Stimulated activated CD4-positive, alpha-beta T cell treated with anti-CD3 and anti-CD28 coated beads, TNF-alpha, amount 100 ng/mL, for 1 hour (primary cell): ENCODE measurements at places on chromosomes 3 and 15.

DNA sequence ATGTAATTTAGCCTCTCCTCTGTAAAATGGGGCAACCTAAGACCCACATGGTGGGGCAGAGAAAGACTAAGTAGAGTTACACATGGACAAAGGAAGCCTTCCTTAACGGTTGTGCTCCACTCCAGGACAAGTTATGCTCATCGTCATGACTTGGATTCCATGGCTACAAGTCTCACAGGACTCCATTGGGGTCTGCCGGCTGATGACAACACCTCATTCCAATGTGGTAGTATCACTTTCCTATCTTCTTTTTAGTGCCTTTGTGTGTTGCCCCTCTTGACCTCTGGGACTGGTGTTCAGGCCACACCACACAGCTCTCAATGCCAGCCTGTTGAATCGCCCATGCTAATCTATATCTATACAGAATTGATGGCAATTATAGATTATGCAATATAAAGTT is 181.3 kb upstream of the WNT5A start:
- no peak for DNase-seq

- no peak for DNase-seq
Observed at GRCh38 chr3:108076564-108076963, 14.3 kb downstream of the CD47 start.

DNA sequence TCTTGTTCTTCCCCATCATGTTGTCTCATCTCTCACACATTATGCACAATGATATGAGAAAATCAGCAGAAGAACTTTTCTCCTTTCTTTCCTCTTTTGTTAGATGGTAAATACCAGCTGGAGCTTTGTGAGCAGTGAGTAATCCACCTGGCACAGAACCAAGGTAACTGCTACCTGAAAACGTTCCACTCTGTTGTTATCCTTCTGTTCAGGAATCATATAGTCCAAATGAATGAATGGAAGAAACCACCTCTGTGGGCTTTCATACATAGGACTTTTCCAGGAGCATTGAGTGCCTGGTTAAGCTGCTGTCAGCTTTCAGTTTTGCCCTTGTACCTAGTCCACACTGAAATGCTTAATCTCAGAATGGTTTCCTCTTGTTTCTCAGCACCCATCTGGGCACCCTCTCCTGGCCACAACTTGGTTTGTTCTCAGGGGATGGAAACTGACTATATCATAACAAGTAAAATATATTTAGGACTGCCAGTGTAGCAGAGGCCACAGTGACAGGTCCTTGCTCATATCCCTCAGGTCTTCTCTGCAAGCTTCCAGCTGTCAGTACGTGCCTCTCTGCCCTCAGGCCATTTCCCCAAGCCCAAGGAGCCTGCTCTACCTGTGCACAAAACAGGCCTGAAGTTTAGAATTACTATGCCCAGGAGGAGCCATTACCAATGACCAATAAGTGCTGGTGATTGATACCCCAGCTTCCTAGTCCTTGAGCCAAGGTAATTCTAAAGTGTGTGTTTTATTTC is 23.5 kb upstream of the SLC4A7 start:
- no peak for DNase-seq

- no peak for DNase-seq
Observed at GRCh38 chr3:43087249-43087776, 18.6 kb downstream of the POMGNT2 start.

- no peak for DNase-seq
Observed at GRCh38 chr3:186180151-186180550, 71.3 kb upstream of the ETV5 start.

- DNase-seq, result no peak
Observed at GRCh38 chr15:60859996-60860494, 369.1 kb downstream of the RORA start.

DNA sequence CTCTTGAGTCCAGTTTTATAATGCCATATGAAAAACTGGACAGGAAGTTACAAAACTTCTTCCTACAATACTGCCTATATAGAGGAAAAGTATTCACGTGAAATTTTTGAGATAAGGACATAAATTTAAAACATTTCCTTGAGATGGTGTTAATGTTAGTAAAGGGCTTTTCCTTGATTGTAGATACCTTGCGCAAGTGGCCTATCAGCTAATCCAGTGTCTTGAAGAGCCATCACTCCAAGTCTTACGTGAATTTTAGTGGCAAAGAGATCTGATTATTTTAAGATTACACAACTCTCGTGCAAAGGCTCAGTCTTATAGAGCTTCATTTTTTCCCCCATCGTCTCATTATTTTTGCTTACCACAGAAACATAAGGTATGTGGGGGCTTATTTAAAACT is 18.4 kb downstream of the C3orf38 start:
- no peak for DNase-seq

DNA sequence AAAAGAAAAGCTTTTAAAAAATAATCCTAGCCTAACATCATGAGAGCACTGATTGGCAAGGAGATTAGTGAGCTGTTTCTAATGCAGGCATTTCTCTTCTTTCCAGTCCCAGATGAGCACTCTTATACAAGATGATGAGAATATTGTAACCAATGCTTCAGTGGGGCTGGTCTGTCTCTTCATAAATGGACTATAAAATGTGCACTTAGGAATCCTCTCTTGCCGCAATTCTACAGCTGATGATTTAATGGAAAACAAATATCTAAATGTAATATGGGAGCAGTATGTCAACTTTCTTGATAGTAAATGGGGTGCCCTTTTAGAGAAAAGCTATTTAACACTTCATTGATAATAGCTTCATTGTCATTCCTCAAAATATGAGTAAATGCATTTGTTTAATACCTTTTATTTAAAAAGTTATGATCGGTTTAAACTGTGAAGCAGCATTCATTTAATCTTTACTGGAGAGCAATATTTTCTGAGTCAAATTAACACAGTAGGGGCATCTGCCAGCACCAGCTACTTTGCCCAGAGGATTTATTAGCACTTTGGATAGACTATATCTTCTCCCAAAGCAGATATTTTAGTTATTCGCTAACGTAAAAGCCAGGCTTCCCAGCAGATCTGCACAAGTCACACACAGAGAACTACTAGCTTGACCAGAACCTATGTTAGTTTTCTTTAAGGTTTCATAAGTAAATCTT is 985.9 kb downstream of the DIPK2A start:
- DNase-seq, result no peak

- no peak for DNase-seq
Observed at GRCh38 chr15:99702895-99703602, 30.2 kb downstream of the LYSMD4 start.

- DNase-seq, result no peak
Observed at GRCh38 chr3:177405191-177405672, 207.9 kb upstream of the TBL1XR1 start.

DNA sequence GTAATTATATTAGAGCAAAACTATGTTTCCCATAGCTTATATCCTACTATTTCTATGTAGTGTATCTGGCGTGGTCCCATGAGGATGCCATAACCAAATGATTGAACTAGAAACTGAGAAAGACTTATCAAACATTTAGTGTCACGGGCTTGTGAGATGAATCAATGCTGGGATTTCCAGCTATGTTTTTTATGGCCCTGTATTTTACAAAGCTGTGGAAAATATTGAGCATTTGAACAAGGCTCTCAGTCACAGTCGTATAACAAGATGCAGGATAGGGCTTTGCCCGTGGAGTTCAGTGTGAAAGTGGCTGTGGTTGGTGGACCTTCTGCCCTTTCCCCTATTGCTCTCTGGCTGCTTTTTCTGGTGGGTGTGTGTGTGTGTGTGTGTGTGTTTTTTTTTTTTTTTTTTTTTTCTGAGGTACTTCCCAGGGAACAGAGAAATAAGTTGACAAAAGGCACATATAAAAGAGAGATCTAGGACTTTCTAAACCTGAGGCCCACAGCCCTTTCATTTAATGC is 60.7 kb downstream of the CACNA1D start:
- DNase-seq, result no peak

DNA sequence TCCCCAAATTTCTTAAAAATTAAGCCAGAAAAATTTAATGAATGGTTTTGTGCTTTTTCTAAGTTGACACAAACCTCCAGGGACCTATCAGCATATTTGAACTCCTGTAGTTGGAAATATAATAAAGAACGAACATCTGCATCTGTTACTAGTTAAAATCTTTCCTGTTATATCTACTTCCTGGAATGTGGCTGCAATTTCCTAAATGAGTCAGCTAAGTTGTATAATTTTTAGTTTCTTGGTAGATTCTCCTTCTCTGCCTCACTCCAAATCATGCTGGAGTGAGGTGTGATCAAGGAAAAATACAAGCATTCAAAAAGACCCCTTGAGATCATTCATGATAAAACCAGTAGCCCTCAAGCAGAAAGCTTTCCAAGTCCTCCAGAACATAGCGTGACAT is 106.2 kb upstream of the MCTP2 start:
- no peak for DNase-seq
